Activated CD8-positive, alpha-beta memory T cell treated with anti-CD3 and anti-CD28 coated beads, Interleukin-2, amount 10 ng/mL, durations not matched to agents 7 days and 5 days (primary cell): ENCODE measurements at places on chromosomes 6 and 20. TPM values are rescaled to one million over a fixed set of nuclear protein-coding genes. Genes with fewer than 3 reads are reported as not detected.

The MOCS1 gene
- total RNA-seq, result 0.30 TPM

The RBM24 gene
- total RNA-seq, result not detected

The TSBP1 gene
- not detected for total RNA-seq

The PSORS1C1 gene
- 0.26 TPM for total RNA-seq
